HepG2 (cell line): ENCODE measurements at places on chromosomes 4 and X. TPM values are rescaled to one million over a fixed set of nuclear protein-coding genes. Genes with fewer than 3 reads are reported as not detected.
A peak's percentile ranks its signal among the peaks of the same experiment; 100 is the strongest.

DNA sequence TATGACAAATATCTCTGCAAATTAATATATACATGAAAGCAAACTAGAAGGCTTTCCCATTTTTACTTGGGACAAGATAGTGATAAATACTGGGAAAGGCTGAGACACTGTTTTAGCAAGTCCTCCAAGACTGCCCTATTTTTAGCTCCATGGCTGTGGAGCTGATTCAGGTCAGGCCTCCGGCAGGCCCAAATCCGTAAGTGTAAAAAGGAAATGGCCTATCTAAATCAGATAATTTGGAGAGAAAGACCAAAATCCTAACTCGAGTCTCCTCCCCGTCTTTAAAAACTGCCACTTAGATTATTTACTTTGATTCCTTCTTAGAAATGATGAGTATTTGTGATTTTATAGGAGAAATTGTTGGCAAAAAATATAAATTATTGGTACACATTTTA is 2.9 kb downstream of the OTUD4 start:
- no peak for DNase-seq

DNA sequence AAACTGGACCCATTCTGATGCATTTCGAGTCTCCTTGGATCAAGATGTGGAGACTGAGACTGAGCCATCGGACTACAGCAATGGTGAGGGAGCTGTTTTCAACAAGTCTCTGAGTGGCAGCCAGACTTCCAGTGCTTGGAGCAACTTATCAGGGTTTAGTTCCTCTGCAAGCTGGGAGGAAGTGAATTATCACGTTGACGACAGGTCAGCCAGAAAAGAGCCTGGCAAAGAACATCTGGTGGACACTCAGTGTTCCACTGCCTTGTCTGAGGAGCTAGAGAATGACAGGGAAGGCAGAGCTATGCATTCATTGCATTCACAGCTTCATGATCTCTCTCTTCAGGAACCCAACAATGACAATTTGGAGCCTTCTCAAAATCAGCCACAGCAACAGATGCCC is 84.8 kb downstream of the NEUROG2 start:
- DNase-seq, result no peak

- no peak for DNase-seq
Measured at GRCh38 chrX:16870862-16871815, 977 bp upstream of the RBBP7 start.

GRCh38 chr4:1842339-1842895 is 13.5 kb downstream of the LETM1 start:
- no peak for DNase-seq

GRCh38 chr4:104976262-104976661 is 170.4 kb upstream of the TET2 start:
- no peak for DNase-seq

- no peak for DNase-seq
Measured at GRCh38 chr4:156169861-156170260, 216.2 kb upstream of the CTSO start.

GRCh38 chr4:3765271-3766035 is 732 bp upstream of the ADRA2C start:
- peak; percentile 41 for DNase-seq

Gene ZCCHC12
- 0.14 and 0.20 TPM in 2 replicates for total RNA-seq

Gene DIPK2B
- total RNA-seq, result not detected in 2 replicates

Gene POLA1
- total RNA-seq, result 26.5 and 38.2 TPM in 2 replicates

Gene LAP3
- total RNA-seq, result 125 and 177 TPM in 2 replicates

Gene ADAMTS3
- total RNA-seq, result not detected in 2 replicates
